ENCODE measurements at places on chromosomes 16 and 17. TPM values are rescaled to one million over a fixed set of nuclear protein-coding genes. Genes with fewer than 3 reads are reported as not detected.
A peak's percentile ranks its signal among the peaks of the same experiment; 100 is the strongest.

Gene GABARAP
- total RNA-seq = 104 TPM

Gene KRTAP16-1
- not detected for total RNA-seq

Gene PIK3R6
- 3.9 TPM for total RNA-seq

Gene ZG16B
- total RNA-seq = 2.1 TPM

Gene DBNDD1
- total RNA-seq = 0.52 TPM

Gene SLC16A3
- total RNA-seq = 193 TPM

Gene OTOA
- total RNA-seq = not detected

Gene TBX6
- total RNA-seq = 2.5 TPM

DNA sequence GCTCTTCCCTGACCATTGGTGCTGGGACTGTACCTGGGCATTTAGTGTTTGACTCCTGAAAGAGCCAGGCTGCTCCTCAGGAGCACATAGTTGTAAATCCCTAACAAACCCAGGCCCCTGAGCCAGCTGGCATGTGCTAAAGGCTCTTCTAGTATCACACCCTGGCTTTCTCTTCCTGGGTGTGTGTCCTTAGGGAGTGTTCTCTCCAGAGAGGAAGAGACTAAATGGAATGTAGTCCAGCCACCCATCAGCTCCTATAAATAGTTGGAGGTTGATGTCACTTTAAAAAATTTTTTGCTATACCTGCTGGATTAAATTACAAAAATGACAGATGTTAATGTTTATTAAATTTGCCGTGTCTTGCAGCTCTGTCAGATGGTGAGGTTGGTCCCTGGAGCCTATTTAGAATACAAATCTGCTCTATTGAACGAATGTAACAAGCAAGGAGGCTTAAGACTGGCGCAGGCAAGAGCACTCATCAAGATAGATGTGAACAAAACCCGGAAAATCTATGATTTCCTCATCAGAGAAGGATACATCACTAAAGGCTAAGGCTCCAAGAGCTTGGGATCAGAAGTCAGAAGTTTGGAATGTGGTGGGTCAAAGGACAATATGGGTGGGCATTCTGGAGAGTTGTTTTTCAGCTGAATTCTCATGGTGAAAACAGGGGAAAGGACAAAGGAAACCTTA, 13.1 kb upstream of the DUSP14 start:
- DNase-seq = no peak

DNA sequence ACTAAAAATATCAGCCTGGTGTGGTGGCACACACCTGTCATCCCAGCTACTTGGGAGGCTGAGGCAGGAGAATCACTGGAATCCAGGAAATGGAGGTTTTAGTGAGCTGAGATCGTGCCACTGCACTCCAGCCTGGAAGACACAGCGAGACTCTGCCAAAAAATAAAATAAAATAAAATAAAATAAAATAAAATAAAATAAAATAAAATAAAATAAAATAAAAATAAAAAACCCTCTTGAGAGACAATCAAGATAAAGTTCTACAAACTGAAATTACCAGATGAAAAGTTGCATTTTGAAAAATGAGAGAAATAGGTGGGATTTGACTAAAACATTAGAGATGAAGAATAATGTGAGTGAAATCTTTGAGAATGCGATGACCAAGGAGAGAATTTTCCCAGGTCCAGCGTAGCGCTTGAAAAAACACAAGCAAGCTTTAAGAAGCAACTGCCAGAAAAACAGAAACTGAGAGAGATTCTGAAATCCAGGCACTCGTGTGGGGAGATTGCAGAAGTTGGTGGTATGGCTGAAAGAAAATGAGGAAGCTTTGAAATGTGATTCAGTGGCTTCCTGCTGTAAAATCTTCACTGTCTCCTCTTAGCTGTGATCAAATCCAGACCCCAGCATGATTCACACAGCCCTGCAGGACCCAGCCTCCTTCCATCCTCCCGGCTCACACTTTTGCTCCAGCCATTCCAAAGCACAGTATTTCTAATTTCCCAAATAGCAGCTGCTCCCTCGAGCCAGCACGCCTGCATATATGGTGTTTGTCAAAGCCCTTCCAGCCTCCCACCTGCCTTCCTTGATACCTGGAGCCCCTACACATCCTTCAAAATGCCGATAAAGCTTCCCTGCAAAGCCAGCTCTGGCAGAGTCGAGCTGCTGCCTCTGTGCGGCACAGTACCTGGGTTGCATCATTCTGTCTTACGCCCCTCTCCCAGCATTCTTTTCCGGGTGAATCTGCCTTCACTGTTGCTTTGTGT, 8.2 kb upstream of the CD300E start:
- no peak for DNase-seq

GRCh38 chr17:13027246-13027645, 9.4 kb upstream of the ELAC2 start:
- no peak for DNase-seq

- DNase-seq = no peak
These were observed 247.7 kb upstream of the XYLT1 start for GRCh38 chr16:17718495-17718894.

- no peak for DNase-seq
These were observed 30.1 kb downstream of the PRKCB start for GRCh38 chr16:23865853-23866252.

GRCh38 chr17:51612692-51613091, 352.3 kb downstream of the UTP18 start:
- DNase-seq = no peak

DNA sequence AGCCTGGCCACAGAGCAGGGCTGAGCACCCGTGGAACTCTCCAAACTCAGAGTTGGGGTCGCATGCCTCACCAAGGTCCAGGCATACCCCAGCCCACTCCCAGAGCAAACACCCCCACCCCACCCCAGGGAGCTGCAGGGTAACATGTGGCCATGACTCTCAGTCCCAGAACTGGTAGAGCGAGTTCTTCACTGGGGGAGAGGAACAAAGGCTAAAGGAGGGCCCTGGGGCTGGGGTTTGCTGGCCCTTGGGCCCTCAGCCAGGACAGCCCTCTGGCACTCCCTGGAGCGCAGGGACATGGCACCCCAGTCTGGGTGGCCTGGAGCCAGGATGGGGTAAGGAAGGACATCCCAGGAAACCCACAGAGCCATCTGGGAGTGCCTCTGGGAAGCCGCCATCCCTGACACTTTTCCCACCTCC, 4.2 kb downstream of the HID1 start:
- no peak for DNase-seq

GRCh38 chr17:47902039-47902744, 6.2 kb downstream of the SP2 start:
- no peak for DNase-seq

DNA sequence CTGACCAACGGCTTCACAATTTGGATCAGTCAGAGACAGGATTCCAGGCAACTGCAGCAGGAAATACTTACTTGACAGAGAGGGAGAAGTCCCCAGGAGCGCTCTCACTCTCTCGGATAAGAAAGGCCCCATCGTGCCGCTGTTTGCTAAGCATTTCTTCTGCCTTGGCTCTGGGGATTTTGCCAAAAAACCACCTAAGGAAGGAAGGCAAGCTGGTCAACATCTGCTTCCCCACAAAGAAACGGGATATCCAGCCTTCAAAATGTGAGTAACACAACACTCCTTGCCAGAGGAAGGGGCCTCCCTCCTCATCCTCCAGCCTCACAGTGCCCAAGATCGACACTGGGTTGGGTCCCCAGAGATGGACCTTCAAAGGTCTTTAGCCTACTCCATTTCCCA, 36.6 kb upstream of the SLC25A19 start:
- DNase-seq = no peak

GRCh38 chr16:143047-143446, 4.6 kb upstream of the NPRL3 start:
- DNase-seq = no peak

DNA sequence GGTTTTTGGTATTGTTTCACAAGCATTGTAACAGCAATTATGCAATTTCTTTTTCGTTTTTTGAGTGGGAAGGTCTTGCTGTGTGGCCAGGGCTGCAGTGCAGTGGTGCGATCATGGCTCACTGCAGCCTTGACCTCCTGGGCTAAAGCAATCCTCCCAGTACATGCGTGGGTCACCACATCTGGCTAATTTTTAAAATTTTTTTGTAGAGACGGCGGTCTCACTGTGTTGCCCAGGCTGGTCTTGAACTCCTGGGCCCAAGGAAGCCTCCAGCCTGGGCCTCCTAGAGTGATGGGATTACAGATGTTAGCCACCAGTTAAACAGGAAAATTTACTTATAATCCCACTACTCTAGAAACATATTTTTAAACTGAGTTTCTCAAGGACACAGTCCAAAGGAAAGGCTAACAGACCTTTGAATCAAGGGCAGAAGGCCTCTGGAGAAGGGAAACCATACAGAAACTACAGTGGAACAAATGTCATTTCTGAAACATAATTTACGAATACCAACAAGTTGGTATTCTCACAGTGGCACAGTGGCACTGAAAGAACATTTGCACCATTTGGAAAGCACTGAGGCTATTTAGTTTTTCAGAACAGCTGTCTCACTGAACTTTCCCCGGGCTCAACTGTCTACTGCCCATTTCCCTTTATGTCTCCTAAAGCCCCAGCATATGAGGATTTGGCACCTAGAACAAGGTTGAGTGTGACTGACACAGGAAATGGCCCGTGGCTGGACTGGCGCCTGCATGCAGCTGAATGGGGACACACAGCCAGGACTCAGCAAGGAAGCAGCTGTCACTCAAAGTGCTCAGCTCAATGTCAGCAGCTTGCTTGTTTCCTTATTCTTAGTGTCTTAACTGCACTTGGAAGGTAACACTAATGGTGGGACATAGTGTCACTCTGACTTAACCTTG, 2.8 kb upstream of the PRKAR1A start:
- DNase-seq = peak; percentile 28

DNA sequence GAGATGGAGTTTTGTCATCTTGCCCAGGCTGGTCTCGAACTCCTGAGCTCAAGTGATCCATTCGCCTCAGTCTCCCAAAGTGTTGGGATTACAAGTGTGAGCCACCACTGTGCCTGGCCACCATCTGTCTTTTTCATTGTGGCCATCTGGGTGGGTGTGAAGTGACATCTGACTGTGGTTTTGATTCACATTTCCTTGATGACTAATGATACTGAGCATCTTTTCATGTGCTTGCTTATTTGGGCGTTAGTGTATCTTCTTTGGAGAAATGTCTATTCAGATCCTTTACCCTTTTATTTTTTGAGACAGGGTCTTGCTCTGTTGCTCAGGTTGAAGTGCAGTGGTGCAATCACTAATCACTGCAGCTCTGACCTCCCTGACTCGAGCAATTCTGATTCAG, 53.9 kb upstream of the ERN1 start:
- DNase-seq = peak; percentile 64

- no peak for DNase-seq
These were observed 21.7 kb downstream of the FAM117A start for GRCh38 chr17:49742166-49742638.

- DNase-seq = no peak
These were observed 1149.1 kb upstream of the CDH8 start for GRCh38 chr16:63185235-63185780.

GRCh38 chr17:17118399-17118798, 76.1 kb downstream of the MPRIP start:
- no peak for DNase-seq

DNA sequence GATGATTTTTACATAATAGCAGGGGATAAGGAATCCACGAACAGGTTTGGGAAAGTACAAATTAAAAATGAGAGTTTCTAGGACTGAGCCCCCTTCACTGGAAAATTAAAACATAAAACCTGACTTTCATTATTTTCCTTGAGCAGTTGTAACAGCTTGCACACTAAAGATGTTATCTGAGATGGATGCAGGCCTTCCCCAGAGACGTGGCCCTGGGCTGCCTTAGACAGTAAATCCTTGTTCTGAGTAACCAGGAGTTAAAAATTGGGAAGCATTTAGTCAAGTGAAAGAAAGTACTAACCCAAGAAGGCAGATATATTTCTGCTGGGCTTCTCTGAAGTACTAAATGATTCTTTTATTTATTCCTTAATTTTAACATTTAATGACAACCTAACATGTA, 432.2 kb upstream of the KIF2B start:
- DNase-seq = no peak

DNA sequence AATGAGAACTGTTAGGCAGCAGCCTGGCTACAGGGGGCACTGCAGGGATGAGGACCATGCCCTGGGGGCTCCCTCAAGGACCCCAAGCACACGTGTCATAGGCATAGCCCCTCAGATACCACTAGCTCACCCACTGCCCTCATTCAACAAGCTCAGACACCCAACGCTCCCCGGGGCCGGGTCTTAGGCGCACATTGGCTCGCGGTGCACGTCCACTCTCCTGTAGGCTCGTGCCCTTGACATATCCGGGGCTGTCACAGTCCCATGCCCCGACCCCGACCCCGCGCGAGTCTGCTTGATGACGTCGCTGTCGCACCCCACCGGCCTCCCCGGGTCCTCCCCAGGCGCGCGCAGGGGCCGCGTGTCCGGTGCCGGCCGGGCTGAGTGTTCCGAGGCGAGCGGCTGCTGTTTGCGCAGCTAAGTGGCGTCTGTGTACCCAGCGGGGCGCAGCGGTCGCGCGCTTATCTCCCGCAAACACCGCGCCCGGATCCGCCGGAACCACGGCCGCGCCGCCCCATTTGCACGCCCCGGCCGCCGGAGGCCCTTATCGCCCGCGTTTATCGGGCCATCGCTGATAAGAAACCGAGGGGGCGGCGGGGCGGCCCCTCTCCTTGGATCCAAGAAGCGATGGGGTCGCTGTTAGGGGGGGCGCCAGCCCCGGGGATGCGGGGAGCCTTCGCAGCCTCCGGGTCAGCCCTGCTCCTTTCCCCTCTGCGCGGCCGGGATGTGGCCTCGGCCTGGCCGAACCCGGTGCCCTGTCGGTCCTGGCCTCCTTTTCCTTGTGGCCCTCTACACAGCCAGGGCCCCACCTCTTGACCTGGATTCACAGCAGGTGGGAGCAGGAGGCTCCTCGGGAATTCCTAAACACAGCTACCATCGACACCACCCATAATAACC, 20.7 kb upstream of the NAGS start:
- peak; percentile 28 for DNase-seq
